AML-193 (cell line): ENCODE measurements at places on chromosomes 11 and 22.

DNA sequence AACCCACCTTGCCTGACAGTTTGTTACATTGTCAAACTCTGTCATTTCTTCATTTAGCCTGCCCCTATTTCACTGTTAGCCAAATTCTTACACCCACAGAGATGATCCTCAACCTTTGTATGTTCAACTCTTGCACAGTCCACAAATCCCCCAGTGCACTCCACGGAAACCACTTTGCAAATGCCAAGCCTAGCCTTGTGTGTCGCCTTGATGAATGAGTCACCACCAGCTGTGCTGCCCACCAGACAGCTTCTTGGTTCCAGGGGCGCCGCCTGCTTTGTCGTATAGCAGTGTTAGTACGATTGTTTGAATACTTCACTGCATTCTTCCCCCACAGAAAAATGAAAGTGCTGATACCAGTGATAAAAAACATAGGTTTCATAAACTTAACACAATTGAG is 686.3 kb downstream of the NTM start:
- no peak for DNase-seq

DNA sequence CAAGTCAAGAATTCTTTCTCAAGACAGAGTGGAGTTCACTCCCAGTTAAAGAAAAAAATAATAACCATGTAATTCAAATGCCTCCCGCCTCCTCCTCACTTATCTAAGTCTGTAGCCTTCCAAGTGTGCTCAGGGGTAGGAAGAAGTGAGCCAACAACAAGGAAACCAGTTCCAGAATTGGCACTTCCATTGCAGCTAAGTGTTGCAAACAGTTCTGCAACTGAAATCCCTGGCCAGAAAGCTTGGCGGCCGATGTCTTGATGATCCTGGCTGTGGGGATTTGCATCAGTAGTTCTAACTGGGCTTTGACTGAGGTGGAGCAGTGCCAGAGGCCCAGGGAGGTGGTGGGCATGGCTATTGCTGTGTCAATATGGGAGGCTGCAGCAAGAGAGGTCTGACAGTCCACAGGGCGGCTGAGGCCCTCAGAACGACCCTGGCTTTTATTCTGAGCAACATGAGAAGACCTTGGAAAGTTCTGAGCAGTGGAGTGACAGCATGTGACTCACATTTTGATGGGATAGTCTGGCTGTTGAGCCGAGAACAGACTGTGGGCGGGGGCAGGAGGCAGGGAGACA is 19.2 kb downstream of the DHCR7 start:
- DNase-seq, result no peak

GRCh38 chr11:132047167-132047566 is 676.8 kb downstream of the NTM start:
- DNase-seq, result no peak

GRCh38 chr11:62337303-62338181 is at the start of gene ASRGL1:
TSS of gene ASRGL1 (plus strand) at chr11:62337448. CDS start at chr11:62337978, 530 bp downstream.
- no peak for DNase-seq

GRCh38 chr22:19605508-19606331 is 81.5 kb upstream of the CLDN5 start:
- no peak for DNase-seq

DNA sequence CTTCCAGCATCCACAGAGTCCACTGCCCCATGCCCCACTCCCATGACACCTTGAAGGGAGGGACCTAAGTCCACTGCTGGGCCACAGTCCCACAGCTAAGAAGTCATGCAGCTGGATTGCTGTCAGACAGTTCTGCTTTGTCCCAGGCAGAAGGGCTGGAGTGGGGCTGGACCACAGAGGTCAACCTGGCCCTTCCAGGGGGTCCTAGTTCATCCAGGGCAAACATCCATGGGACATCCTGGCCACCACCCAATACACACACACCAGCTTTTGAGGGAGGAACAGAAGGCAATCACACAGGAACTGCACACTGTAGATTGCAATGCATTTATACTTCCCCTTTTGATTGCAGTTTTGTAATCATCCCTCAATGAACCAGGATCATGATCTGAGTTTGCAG is 11.3 kb upstream of the APOL4 start:
- DNase-seq, result peak; percentile 77

DNA sequence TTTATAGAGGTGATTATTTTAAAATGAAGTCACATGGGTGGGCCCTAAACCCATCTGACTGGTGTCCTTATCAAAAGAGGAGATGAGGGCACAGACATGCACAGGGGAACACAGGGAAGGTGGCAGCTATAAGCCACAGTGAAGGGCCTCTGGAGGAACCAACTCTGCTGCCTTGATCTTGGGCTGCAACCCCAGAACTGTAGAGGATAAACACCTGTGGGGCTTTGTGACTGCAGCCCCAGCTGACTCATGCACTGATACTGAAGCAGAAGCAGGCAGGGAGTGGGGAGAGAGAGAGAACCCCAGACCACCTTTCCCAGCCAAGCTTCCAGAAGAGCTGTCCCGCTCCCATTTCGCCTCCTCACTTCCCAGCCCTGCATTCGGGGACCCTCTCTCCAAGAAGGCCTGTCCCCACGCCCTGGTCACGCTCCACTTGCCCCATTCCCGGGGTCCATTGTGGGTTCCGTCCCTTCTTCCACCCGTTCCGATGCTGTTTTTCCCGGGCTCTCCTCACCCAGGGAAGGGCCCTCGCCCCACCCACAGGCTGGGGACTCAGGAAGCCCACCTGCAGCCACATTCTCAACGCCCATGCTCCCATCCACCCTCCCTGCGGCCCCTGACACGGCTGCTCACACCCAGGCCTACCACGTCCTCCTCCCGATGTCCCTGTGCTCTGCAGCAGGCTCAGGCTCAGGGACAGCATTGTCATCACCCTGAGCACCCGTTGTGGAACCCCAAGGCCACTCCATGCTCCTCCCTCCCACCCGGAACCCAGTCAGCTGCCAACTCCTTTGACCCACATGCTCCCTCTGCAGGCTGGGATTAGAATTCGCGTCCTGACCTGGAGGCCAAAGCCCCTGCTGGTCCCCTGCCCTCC is 90.8 kb upstream of the SHANK2 start:
- DNase-seq, result no peak

- DNase-seq, result no peak
Measured at GRCh38 chr11:1071571-1072115, 3.0 kb upstream of the MUC2 start.

DNA sequence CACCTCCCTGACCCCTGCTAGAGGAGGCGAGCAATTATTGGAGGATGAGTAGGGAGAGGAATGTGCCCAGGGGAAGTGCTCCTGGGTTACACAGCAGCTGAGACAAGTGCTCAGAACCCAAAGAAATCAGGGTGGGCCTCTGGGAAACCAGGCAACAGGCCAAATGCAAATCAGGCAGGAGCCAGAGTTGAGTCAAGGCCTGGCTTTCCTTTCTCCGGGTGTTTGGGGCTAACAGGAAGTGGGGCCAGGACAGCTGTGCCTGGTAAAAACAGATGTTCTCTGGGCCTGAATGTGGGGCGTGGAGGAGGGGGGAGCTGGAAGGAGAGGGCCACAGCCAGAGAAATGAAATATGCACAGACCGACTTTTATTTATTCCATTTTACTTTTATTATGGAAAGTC is 22.0 kb downstream of the MFNG start:
- no peak for DNase-seq

GRCh38 chr11:95487938-95488337 is 256.9 kb upstream of the SESN3 start:
- no peak for DNase-seq

GRCh38 chr11:1744137-1744886 is 6.1 kb downstream of the IFITM10 start:
- no peak for DNase-seq

- DNase-seq, result no peak
Measured at GRCh38 chr11:6544921-6545850, 48.1 kb downstream of the DNHD1 start.

DNA sequence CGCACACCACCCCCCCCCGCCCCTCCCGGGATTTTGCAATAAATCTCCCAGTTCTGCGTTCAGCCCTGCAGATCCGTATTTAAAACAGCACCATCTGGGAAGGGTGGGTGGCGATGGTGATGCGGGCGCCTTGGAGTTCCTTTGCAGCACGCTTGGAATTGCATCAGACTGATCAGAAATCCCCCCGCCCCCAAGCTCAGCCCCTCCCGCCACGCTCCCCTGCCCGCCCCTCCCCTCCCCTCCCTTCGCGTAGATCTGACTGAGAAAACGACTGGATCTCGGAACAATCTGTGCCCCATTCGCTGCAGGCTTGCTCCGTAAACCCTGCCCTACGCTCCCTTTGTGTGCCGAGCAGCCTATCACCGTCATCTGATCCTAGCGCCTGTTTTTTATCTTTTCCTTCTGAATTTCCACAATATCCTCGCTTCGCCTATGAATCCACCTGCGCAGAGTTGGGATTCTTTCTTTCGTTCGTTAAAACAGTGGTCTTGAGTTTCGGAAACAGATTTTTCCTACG is 18.1 kb upstream of the BDNF start:
- DNase-seq, result no peak

DNA sequence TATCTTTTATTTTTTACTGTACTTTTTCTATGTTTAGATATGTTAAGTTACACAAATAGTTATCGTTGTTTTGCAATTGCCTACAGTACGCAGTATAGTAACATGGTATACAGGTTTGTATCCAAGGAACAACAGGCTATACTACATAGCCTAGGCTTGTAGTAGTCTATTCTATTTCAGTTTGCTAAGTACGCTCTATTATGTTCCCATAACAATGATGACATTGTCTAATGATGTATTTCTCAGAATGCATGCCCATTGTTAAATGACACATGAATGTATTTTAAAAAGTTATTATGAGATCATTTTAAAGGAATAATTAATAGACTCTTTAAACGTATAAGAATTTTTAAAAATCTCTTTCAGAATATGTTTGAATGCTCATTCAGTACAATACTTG is 696.7 kb upstream of the CCDC90B start:
- no peak for DNase-seq

DNA sequence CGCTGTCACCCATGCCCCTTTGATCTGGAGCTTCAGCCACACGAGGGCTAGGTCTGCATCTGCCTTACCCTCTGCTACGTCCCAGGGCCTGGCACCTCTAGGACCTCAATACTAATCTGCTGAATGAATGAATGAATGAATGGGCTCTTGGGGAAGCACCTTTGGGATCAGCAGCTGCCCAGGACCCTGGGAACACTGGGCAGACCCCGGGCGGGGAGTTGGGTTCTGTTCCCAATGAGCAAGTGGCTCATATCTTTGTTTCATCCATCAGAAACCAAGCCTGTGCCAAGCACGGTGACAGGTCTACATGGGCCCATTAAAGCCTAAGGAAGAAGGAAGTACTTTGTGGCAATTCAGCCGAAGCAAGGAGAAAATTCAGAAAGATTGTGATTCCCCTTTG is 41.5 kb upstream of the SHISAL1 start:
- no peak for DNase-seq

DNA sequence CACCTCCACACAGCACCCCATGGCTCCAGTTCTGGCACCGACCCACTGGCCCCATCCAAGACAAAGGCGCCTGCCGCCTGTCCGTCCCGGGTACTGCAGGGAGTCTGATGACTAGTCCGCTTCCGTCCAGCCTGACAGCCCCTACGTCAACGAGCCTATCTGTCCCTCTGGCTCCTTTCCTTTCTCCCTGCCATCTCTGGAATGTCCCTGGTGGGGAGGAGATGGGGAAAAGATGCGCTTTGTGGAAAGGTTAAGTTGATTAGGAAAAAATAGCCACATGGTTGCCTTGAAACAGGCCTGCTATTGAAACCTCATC is 10.4 kb downstream of the PDGFB start:
- no peak for DNase-seq

- no peak for DNase-seq
Measured at GRCh38 chr11:103295704-103296103, 186.5 kb downstream of the DYNC2H1 start.

DNA sequence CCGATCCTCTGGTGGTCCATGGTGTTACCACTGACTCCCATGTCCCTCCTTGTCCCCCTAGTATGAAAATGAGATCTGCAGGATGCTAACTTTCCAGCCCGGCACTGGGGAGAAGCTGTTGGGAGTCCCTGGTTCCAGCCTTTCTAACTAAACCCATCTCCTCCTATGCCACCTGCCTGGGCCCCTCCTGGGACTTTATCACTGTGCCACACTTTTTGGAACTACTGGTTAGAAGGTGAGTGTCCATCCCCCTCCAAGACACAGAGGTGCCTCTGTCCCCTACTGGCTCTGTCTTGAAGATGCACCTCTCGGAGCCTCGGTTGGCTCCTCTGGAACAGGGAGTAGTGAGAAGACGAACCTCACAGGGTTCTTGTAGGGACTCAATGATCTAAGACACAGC is at the start of gene RGL4:
TSS of gene RGL4 (plus strand) at position 301 of the 400 bp plus-strand sequence. CDS start 1,018 bp downstream, outside the sequence.
- DNase-seq, result no peak

GRCh38 chr22:19767427-19768341 is 7.1 kb downstream of the TBX1 start:
- DNase-seq, result no peak

DNA sequence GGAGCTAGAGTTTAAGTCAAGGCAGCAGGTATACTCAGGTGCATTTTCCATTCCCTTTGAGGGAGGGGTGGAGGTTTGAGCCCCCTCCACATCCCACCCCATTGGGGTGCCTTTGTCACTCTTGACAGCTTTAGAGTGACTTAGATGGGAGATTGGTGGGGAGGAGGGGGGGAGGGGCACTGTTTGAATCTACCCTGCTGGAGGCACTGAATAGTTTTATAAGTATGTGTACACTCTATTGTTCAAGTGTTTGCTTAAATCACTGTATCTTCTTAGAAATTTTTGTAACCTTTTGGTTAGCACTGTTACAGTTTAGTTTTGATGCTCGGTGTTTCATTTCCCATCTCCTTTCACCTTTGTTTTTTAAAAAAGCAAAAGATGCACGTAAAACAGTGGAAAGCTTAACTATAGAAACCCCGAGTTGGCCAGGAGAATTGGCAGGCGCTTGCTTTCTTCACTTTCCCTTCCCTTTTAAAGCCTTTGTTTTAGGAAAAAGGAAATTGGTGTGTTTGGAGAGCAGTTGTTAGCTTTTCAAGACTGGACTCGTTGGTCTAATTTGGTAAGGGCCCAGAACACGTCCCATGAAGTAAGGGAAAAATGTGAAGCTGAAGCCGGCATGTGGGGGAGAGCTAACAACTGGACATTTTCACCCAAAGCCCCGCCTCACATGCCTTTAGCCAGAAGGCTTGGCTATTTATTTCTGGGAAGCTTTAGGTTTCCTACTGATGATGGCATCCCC is 42.8 kb downstream of the TNRC6B start:
- no peak for DNase-seq

GRCh38 chr22:38353142-38353629 is 36.0 kb upstream of the CSNK1E start:
- peak; percentile 37 for DNase-seq

DNA sequence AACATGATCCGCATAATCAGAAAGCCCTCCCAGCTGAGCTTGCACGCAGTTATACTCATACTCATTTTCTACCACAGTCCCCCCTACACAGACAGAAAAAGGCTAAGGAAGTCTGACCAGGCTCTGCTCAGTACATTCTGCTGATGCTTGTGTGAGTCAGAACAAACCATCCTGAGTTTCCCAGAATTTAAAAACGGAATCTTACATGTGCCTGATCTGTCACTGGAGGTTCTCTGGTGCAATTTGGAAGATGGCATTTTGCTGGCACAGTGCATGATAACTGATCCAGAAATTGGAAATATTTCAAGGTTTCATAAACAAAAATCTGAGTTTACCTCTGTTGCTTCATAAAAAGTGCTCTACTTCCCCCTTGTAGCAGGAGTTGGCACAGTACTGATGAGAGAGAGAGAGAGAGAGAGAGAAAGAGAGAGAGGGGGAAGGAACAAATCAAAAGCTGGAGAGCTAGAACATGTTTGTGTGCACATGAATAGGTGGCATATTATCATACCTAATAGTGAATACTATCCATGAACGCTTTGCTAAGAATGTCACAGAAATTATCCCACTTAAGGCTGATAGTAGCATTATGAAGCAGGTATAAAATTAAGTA is 1085.3 kb downstream of the DLG2 start:
- DNase-seq, result no peak

GRCh38 chr11:77151804-77152509 is 23.9 kb downstream of the MYO7A start:
- DNase-seq, result peak; percentile 57

GRCh38 chr11:29135504-29135903 is 881.3 kb downstream of the KCNA4 start:
- DNase-seq, result no peak
